ENCODE measurements at places on chromosomes 2 and 18.
A peak's percentile ranks its signal among the peaks of the same experiment; 100 is the strongest.

- no peak for DNase-seq
These were observed 344.9 kb downstream of the CYRIA start for GRCh38 chr2:16320716-16321115.

GRCh38 chr2:177797808-177798207, 274.8 kb downstream of the PDE11A start:
- DNase-seq: no peak

DNA sequence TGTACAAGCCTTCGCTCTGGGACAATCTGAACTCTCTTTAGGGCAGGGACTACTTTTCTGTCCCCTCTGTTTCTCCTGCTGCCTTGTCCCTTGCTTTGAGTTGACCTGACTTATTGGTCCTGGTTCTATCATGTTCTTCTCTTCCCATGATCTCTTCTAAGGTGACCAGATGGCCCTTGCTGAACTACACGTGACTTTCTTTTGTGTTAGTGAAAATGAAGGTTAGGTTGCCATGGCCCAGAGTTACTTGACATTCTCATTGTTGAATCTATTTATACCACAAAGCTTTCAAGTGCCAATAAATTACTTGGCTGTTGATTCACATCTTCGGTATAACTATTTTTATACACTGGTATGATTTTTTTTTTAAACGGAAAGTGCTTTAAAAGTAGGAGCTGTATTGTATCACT, 24.4 kb downstream of the MRPL33 start:
- DNase-seq: no peak

GRCh38 chr2:232368311-232368731, 10.2 kb upstream of the ALPP start:
- no peak for DNase-seq

- DNase-seq: no peak
These were observed 113.6 kb downstream of the MEP1B start for GRCh38 chr18:32303400-32303799.

DNA sequence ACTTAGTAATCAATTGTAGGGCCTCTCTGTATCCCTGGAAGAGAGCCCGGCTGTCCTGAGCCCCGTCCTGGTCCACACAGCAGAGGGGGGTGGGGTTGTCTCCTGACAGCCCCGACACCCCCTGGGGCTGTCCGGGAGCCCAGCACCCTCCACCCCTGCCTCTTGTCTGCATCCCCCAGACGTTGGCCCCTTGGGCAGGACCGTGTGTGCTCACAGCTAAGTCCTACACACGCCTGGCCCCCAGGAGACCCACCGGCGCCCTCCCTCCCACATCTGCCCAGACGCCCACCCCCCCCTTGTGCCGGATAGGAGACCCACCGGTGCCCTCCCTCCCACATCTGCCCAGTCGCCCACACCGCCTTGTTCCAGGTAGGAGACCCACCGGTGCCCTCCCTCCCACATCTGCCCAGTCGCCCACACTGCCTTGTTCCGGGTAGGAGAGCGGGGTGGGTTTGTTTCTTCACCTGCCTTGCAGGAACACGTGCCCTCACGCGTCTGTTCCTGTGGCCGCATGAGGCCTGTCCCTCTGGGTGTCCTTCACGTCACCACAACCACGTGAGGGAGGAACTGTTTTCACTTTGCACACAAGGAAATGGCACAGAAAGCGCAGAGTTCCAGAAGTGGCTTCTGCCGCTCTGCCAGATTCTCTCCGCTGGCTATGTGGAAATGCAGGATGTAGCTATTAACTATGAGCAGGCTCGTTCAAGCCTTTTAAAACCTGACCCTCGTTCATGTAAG, 61.1 kb upstream of the NFATC1 start:
- no peak for DNase-seq

DNA sequence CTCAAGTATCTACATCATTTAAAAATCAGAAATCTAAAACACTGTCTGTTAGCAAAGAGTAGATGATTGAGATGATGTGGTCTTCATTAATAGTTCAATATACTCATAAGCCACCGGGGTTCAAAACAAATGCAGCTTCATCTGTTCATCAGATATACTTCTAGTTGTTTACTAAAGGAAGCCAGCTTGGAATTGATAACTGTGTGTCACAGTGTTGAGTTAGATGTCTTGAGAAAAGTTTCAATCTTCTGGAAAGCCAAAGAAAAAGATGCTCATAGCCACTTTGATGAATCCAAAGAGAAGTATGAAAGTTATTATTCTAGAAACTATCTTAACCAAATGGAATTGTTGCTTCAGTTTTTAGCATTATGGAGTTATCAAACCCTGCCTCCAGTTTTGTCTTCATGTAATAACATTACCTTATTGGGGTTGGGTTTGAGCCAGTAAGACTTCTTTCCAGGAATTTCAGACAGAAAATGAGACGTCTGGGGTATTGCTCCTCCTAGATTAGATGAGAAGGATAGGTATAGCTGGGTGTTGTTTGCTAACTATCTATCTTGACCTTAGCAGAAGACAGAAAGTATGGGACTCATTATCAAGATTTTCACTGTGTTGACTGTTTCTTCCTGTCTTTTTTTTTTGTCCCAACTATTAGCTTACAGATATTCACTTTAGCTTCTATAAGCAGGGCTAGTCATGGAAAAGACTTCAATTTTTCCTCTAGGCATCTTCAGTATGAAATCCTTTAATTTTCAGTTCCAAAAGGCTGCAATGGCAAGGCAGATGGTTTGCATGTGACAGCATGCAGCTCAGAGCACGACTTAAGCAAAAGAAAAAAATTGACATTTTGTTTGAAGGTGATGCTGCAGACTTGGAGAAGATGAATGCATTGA, 66.5 kb downstream of the LNPK start:
- DNase-seq: no peak

DNA sequence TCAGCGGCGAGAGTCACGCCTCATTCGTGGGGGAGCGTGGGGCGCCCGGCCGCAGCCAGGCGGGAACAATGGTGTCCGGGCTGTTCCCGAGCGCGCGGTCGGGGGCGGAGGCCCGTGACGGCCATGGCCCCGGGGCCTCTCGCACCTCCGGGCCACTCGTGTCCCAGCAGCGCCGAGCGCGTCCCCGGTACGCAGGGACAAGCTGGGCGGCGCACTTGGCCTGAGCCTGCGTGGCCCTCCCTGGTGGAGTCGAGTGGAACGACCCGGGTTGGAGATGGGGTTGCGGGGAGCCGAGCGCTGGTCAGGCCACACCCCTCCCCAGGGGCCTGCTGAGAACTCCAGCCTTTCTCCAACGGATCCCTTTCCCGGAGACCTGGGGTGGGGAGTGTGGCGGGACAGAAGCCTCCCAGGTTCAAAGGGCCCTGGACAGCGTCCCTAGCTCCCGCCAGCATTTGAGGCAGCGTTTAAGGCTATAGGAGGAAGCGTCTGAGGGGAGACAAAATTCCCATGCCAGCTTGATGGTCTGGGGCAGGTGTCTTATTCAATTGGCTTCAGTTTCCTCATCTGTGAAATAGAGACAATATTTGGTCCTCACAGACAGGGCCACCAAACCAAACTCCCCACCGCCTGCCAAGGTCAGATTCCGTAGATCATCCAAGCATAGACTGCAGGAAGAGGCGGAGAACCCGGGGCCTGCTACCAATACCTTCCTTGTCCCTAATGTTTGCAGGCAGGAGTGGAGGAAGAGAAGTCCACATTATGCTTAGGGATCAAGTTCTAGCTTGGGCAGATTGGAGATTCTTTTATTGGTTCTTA, 553 bp downstream of the CNDP2 start:
- peak; percentile 52 for DNase-seq

GRCh38 chr2:234973008-234973407, 21.2 kb downstream of the SH3BP4 start:
- DNase-seq: no peak

DNA sequence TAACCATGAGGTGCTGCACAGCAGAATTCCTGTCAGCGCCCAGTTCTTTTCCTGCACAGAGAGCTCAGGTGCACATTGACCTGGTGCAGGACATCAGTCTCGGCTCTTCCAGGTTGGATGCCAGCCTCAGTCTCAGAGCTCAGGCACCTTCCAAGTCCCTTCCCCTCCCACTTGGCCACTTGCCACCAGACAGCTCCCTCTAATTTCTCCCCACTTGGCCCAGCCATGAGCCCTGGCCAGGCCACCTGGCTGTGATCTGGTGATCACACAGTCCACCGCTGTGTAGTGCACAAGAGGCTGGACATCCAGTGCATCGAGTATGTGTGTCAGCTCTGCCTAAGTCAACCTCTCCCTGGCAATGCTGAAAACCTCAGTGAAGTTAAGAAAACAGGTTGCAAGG, 336.6 kb upstream of the MYT1L start:
- no peak for DNase-seq

DNA sequence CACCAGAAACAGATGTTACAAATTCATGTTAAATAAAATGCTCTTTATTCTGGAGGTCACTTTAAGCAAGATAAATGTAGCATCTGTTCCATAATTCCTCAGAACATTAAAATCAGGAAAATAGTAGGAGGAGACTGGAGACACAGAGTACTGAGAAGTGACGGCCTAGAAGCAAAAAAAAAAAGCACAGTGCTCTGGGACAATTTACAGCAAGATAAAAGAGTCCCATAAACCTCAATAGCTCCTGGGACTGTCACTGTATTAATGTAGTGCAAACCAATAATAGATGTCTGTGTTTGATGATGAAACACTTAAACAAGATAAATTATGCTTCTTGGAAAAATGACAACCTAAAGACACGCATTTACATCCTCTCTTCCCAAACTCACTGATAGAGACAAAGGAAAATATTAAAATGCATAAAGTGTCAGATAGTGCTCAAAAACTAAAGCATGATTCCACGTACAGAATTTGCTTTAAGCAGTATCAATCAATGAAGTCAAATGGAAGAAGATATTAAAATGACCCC, 338.8 kb upstream of the REG3G start:
- DNase-seq: no peak

DNA sequence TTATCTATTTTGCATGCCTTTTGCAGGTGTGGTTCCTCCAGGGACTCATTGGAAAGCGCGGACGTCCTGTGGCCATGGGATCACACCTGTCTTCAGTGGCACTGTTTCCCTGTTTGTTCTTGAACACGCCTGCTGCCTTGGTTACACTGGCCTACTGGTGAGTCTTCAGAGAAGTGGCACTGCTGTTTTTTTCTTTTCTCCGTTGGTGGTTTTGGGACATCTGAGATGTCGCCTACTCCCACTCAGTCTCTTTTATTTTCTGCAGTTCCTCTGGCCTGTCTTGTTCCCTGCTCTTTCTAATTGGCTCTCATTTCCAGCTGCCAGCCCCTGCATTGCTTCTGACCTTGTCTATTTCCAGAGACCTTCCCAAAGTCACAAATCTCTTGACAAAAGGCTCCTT, 35.7 kb upstream of the POU3F3 start:
- DNase-seq: no peak
